Upper lobe of right lung (tissue), 1 donor: ENCODE measurements at places on chromosomes 4 and X.

- DNase-seq, result no peak
Observed at GRCh38 chrX:132068405-132068804, 45.3 kb downstream of the STK26 start.

DNA sequence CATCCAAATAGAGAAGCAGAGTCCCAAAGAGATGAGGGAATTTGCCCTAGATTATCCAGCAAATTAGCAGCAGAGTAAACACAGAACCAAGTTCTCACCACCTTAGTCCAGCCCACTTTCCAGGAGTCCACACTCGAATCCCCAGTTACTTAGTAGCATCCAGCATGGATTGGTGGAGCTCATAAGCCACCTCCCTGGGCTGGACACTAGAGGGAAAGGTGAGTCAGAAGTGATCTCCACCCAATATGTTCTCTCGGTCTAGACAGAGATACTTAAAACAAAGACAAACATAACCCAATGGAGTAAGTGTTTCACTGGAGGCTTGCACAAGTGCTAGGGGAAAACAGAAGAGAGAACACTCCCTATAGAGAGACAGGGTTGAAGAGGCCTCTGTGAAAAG lies 105.1 kb upstream of the CPEB2 start:
- no peak for DNase-seq

GRCh38 chr4:174427571-174428140 lies 94.6 kb downstream of the HPGD start:
- DNase-seq, result no peak

DNA sequence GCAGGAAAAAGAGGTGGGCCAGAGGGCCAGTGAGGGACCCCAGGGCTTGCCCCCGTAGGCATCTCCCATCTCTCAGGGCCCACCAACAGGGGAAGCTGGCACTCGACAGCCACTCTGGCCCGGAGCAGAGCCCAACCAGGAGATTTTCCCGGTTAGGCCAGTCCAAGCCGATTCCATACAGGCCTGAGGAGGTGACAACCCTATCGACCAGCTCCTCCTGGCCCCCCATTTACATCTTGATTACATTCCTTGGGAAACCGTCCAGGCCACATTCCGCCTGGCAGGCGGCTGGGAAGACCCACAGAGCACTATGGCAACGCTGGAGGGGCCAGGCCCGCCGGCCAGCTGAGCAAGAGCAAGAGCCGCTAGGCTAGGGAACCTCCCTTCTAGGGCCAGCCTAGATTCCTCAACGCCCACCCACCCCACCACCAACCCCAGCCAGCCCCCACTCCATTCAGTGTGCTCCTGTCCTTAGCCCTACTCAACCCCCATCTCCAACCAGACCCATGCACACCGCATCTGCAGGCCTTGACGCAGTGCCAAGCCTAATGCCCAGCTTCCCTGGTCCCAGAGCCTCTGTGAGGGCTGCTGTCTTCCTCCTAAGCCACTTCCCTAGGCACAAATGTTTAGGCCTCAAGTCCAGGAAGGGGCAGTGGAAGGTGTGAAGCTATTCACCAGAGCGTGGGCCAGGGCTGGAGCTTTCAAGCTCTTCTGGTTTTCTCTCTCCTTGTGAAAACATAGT lies 161.2 kb downstream of the EFNB1 start:
- DNase-seq, result no peak

DNA sequence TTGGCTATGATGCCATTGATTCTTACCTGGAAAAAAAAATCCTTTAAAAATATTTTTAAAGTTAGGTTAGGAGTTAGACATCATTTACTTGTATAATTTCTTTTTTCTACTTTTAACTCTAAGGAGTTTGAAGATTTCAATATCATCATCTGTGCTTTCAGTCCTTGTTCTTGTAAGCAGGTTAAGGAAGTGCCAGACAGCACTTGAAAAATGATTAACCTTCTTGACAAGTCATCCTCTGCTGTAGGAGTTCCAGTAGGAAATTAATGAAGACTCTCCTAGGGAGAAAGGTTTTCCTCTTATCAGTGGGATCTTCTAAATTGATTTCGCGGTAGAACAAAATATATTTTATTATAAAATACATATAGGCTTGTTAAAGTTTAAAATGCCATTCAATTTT lies 29.1 kb upstream of the ANAPC4 start:
- no peak for DNase-seq

DNA sequence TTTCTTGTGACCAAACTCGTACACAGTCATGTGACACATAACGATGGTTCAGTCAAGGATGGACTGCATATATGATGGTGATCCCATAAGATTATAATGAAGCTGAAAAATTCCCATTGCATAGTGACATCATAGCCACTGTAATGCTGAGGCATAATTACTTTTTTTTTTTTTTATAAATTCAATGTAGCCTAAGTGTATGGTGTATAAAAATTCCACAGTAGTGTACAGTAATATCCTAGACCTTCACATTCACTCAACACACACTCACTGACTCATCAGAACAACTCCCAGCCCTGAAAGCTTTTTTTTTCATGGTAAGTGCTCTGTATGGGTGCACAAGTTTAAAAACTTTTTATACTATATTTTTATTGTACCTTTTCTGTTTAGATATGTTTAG lies 105.0 kb downstream of the AREG start:
- no peak for DNase-seq

DNA sequence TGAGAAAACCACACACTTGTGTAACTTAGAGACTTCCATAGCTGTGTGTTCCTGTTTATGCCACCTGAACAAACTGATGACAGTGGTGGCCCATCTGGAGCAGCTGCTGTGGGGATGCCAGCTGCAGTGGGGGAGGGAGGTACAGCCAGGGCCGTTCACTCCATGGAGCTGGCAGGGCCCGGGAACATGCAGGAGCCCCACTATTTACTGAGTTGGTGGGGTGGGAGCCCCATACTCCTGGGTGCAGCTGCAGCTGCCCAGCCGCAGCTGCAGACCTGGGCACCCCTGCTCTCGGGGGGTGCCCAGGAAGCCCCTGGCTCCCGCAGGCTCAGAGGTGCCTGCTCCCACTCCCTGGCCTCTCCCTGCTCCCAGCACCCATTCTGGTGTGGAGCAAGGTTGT lies 398.6 kb upstream of the RASGEF1B start:
- no peak for DNase-seq

DNA sequence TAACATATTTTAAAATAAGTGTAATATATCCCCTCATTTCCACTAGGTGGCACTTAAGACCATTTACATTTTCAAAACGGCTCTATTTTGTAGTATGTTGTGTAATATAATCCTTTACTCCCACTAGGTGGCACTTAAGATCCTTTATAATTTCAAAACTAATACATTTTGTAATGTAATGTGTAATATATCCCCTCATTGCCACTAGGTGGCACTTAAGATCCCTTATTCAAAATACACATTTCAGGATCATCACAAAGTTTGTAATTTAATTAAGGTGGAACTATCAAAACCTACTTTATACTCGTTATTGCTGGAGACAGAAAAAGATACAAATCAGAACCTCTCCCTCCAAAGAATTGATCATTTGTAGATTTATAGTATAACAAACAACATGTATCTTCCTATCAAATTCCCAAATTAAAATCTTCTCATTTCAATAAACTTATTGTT lies 132.5 kb downstream of the ARHGAP6 start:
- DNase-seq, result no peak

DNA sequence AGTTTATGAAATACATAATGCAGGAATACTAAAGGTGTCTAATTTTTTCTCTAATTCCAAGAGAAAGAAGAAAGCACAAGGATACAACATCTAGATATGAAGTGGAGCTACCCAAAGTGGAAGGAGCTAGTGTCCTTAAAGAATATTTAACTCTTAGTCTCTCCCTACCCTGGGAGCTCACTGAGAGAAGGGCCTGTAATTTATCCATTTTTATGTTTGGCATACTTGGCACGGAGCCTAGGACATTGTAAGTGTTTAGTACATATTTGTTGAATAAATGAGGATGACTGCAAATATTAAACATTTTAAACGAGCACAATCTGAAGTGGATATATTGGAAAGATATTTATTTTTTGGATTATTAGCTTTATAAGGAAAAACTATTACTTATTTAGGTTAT lies 674.8 kb downstream of the IQCM start:
- DNase-seq, result no peak

DNA sequence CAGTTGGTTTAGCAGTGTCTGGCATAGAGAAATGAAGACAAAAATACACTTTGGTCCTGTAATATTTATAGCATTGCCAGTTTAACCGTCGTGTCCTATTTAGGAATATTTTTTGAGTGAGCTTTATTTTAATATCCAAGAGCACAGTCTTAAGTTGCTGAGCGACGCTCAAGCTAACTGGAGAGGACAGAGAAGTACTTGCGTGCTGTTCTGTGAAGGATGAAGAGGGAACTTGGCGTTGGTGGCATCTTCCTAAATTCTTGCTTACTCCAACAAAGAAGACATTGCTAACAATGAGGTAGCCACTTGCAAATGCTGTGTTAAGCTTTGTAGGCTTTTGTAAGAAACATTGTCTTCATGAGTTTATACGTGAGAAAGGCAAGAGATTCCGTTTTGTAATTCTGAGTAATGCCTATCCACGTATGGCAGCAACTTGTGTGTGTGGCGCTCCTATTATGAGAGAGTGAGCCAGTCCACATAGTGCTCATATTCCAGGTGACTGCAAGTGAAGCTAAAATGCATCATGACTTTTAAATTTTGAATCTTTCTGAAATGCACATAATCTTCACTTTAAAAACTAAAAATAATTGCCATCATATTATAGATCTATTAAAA lies 50.6 kb downstream of the SYNPO2 start:
- no peak for DNase-seq

DNA sequence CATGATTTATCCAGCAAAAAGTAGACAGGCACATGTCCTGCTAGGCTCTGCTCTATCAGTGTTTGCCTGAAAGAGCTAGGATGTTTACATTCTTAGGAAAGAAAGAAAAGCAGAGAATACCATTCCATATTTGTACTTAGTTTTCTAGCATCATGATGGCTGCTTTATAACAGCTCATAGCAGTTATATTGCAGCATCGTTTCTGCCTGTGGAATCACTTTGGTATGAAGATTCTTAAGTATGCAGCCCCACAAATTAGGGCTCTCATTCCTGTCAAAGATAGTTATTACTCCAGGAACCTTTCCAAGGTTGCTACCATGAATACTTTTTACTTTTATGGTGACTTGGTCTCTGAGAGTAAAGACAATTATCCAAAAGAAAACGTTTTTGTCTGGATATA lies 119.0 kb upstream of the MYOZ2 start:
- DNase-seq, result no peak

DNA sequence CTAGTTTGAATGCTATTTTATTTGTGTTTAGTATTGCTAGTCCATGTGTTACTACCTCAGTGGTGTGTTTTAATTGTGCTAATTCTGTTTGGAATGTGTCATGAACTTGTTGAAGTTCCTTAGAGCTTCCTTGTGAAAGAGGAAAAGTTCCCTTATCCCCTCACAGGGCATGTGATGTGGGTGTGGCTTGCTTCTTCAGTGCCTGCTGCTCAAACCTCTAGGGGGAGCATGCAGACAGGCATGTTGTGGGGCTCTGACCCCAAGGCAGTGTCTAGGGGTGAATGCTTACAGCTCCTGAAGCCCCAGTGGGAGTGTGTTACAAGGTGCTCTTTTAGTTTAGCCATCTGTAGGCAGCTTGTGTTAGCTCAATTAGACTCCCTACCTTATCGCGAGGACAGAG lies 86.5 kb downstream of the MAGED4 start:
- no peak for DNase-seq

DNA sequence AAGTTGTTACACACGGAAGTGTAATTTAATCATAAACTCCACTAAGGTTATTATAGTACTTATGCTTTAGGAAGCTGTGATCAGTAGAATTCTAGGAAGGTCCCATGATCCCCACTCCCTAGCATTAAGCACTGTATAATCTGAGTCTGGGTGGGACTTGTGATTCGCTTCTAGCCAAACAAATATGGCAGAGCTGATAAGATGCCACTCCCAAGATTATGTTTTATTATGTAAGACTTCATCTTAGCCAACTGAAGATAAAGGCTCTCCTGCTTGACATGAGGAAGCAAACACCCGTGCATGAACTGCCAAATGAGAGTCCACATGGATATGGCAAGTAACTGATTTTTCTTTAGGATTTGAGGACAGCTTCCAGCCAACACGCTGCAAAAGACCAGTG lies 186.4 kb upstream of the NDST3 start:
- no peak for DNase-seq

- no peak for DNase-seq
Observed at GRCh38 chrX:19924285-19924684, 36.9 kb upstream of the SH3KBP1 start.

DNA sequence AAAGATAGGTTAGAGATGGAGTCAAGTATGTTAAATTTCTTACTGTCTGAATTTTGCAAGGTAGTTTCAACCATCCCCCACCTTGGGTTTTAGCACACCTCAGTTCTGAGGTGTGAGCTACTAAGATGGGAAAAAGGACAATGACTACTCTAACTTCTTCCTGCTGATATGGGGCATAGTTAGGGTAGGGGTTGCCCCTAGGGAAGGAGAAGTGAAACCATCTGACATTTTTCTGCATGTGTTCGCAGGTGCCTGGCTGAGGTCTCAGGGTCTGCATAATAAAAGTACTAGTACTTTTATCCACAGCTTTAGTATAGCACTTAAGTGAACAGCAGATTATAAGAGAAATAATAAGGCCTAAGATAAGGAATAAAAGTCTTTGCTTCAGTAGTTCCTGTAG lies 129.5 kb upstream of the CYSLTR1 start:
- DNase-seq, result no peak

DNA sequence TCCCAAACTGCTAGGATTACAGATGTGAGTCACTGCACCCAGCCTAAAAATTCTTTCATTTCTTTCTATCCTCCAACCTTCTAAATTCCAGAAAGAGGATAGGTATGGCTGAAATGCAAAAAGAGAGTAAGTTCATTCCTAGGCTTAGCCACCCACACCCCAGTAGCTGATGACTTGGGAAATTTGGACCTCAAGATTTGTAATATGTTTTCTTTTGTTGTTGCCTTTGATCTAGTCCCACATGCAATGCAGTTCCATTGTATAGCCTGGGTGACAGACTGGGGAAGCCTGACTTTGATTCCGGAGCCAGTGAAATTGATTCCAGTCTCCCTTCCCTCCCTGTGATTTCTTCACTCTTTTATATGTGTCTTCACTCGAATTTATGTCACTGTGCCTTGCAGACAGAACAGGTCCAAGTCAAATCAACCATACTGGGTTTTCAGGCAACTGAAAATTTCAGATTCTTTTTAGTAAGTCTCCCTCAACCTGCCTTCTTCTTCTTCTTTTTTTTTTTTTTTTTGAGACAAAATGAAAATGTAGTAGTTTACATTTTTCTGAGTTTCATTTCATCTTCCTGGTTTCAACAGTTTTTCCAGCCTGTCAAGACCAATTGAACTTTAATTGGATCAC lies 176.2 kb upstream of the RBPJ start:
- DNase-seq, result no peak

DNA sequence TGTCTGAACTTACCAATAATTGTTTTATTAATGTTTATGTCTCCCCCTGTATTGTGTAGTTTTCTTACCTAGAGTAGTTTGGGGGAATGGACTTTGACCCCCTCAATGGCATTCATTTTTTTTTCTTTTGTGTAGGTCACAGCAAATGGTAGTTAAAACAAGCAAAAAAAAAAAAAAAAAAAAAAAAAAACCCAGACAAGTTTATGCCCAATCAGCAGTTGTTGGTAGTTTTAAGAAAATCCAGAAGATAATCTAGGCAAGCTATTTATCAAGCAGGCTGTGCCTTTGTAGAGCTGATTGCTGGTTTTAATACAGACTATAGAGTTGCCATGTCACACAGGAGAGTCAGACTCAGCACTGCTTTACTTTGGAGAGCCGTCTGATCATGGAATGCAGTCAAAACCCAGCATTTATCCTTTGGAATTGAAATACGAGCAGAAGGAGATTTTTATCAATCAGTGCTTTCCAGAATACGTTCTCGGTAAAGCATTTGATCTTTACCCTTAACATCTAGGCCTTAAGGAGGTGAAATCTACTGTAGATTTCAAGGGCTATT lies 16.6 kb downstream of the DCUN1D4 start:
- no peak for DNase-seq

GRCh38 chr4:38570647-38571276 lies 93.2 kb upstream of the KLF3 start:
- no peak for DNase-seq
